ENCODE measurements at places on chromosomes 3 and 15.
A peak's percentile ranks its signal among the peaks of the same experiment; 100 is the strongest.

GRCh38 chr3:39065197-39065596, 13.4 kb downstream of the WDR48 start:
- DNase-seq: peak; percentile 31

GRCh38 chr3:149621218-149622005, 36.4 kb downstream of the WWTR1 start:
- peak; percentile 90 for DNase-seq

DNA sequence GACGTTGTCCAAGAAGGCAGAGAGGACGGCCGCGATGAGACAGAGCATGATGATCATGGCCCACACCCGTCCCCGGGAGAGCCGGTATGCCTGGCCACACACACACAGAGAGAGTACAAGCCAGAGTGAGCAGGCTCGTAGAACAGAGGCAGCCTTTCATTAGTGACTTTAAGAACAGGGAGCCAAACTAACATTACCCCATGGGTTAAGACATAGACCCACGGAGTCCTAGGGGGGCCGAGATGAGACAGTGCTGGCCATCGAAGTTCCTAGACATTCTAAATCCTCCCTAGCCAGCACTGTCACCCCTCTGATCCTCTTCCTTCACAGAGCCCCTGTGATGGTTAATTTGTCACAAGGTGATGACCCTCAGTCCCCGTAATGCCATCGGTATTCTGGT, 114.0 kb downstream of the OCA2 start:
- no peak for DNase-seq

- no peak for DNase-seq
These were observed 32.6 kb upstream of the RAB6B start for GRCh38 chr3:133928136-133928893.

- peak; percentile 76 for DNase-seq
These were observed 34.5 kb downstream of the NPTN start for GRCh38 chr15:73598530-73599160.

DNA sequence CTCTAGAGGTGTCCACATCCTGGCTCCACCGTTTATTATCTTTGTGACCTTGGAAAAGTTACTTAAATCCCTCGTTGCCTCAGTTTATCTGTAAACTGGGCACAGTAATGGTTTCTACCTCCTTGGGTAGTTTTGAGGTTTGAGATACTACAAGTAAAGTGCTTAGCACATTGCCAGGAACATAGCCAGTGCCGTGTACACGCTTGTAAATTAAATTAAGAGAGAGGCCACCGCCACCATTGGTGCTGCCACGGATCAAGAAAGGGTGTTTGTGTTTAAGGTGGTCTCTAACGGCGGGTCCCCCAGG, 5.8 kb upstream of the WNT7A start:
- DNase-seq: no peak

- peak; percentile 84 for DNase-seq
These were observed 514.4 kb upstream of the PROK2 start for GRCh38 chr3:72299321-72299802.

DNA sequence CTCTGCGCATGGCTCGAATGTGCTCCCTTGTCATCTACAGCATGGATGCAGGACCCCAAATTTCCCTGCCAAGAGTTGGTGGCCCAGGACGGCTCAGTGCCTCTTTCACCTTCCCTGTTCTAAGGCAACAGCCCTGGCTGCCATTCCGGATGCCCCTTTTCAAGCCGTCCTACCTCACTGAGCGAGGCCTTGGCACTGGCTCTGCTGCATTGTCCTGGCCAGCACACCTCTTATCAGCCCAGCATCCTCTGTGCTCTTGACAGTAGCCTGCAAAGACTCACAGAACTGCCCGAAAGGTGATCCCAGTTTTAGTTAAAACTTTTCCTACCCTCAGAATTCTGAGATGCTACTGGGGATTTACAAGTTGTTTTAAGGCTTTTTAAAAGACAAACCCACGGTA, 122.0 kb downstream of the MECOM start:
- DNase-seq: no peak

GRCh38 chr15:73991260-73991659, 835 bp downstream of the STOML1 start:
- DNase-seq: peak; percentile 88

GRCh38 chr3:25064681-25065080, 363.4 kb upstream of the RARB start:
- DNase-seq: no peak

DNA sequence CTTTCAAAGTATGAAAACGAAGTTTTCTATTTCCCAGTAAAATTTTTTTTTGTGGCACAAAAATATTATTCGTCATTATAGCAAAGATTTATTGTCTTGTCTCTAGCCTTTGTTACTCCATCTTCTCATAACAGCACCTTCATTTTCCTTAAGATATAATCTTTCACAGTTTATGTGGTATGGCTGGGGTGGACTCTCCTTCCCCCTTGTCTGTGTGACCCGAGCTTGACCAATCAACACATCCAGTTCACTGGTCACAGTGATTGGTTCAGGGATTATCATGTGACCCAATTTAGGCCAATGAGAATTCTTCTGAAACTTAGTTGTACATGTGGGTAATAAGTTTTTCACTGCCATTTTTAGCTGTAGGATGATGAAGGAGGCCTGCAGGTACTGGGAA, 71.2 kb upstream of the DCBLD2 start:
- no peak for DNase-seq

DNA sequence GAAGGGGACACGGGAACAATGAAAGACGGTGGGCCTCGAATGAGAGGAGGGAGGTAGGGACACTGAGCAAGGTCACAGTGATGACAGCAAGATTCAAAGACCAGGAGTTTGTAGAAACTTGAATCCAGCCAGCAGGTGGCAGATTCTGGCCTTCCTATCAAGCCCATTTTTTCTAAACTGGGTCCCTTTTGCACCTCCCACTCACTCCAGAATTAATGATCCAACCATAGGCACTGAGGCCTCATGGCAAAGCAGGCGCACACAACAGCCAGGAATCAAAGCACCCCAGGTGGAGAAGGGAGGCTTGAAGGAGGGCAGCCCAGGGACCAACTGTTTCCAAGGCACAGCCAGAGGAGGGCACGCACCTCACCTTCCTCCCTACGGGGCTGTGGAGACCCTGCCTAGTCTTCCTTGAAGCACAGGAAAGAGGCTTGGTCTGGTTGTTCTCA, 90.2 kb downstream of the ANP32A start:
- peak; percentile 56 for DNase-seq

DNA sequence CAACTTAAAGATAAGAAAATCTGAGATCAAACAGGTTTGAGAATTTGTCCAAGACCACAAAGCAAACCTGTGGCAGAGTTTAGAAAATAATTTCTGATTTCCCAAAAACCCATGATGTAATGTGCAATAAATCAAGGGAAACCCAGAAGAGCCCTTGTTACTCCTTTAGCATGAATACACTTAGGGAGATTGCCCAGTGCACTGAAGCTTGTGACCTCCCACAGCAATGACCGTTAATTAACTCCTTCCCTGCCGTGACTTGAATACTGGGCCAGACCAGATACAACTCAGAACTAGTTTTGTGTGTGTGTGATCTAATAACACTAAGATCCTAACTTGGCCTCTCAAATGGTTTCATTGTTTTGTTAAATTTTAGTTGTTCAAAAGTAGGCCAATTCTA, 2.5 kb downstream of the PRKAR2A start:
- peak; percentile 59 for DNase-seq

DNA sequence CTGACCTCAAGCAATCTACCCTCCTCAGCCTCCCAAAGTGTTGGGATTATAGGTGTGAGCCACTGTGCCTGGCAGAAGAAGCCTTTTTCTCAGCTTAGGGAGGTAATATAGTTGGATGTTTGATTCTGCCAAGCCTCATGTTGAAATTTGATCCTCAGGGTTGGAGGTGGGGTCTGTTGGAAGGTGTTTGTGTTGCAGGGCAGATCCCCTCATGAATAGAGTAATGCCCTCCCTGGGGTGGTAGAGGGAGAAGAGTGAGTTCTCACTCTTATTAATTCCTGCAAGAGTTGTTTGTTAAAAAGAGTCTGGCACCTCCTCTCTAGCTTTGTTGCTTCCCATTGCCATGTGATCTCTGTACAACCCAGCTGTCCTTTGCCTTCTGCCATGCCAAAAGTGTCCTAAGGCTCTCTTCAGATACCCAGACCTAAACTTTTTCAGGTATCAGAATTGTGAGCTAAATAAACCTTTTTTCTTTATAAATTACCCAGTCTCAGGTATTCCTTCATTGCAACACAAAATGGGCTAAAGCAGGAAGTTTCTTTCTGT, 16.4 kb downstream of the NECTIN3 start:
- DNase-seq: no peak

GRCh38 chr15:66860844-66861243, 158.8 kb downstream of the SMAD6 start:
- DNase-seq: no peak

All from fibroblast of mammary gland (primary cell).